CD4-positive, alpha-beta memory T cell (primary cell): ENCODE measurements at places on chromosomes 4 and X. TPM values are rescaled to one million over a fixed set of nuclear protein-coding genes. Genes with fewer than 3 reads are reported as not detected.

- no peak overlapping the region for H3K4me3 ChIP-seq
- H3K27ac ChIP-seq: no peak overlapping the region
- peaks cover 90% of the 10 kb centered on the region for H3K4me1 ChIP-seq
- no peak for DNase-seq
- no peaks in the 10 kb centered on the region for H3K36me3 ChIP-seq
Observed at GRCh38 chrX:19791562-19791961, 95.8 kb downstream of the SH3KBP1 start.

- no peak for DNase-seq
- H3K36me3 ChIP-seq: no peaks in the 10 kb centered on the region
- H3K27me3 ChIP-seq: no peaks in the 10 kb centered on the region
- no peak overlapping the region for H3K4me3 ChIP-seq
- H3K27ac ChIP-seq: no peak overlapping the region
Observed at GRCh38 chr4:123478859-123479345, 82.3 kb downstream of the SPRY1 start.

GRCh38 chrX:68838571-68838910 is 9.7 kb downstream of the EFNB1 start:
- H3K27ac ChIP-seq: no peak overlapping the region
- H3K4me1 ChIP-seq: no peaks in the 10 kb centered on the region
- no peak for DNase-seq
- no peaks in the 10 kb centered on the region for H3K27me3 ChIP-seq
- no peaks in the 10 kb centered on the region for H3K36me3 ChIP-seq

FSTL5 gene
- not detected for polyA plus RNA-seq

AMER1 gene
- not detected for polyA plus RNA-seq
